Natural killer cell (primary cell): ENCODE measurements at places on chromosomes 11 and 22. TPM values are rescaled to one million over a fixed set of nuclear protein-coding genes. Genes with fewer than 3 reads are reported as not detected.

DNA sequence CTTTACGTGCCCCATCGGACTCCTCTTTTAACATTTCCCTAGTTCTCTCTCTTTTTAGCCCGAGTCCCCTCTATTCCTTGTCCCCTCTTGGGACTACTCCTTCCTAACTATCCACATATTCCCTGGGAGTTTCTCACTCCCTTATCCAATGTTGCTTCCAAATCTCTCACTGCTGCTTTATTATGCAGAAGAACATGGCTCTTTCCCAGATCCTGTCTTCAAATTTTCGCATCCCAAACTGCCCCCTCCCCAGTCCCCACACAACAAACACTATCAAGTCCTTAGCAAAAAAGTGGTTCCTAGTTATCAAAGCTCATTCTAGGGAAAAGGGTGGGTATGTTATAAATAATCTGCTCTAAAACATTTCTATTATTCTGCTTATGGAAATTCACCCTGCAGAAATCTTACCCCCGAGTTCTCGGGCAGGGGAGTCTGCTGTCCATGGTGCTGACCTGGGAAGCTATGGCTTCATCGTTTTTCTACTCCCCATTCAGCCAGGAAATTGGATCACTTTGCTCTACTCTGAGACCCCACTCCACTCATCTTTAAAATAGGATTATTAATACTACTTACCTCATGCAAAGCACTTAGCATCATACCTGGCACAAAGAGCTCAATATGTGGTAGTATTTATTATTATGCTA is 393.5 kb downstream of the BUD13 start:
- DNase-seq, result no peak

Gene SCGB2A2
- total RNA-seq, result not detected

GRCh38 chr11:115290479-115290878 is 213.7 kb downstream of the CADM1 start:
- no peak for DNase-seq

GRCh38 chr11:11213117-11213516 is 139.9 kb downstream of the CSNK2A3 start:
- DNase-seq, result no peak

GRCh38 chr11:8207080-8208000 is 38.5 kb upstream of the RIC3 start:
- DNase-seq, result no peak

DNA sequence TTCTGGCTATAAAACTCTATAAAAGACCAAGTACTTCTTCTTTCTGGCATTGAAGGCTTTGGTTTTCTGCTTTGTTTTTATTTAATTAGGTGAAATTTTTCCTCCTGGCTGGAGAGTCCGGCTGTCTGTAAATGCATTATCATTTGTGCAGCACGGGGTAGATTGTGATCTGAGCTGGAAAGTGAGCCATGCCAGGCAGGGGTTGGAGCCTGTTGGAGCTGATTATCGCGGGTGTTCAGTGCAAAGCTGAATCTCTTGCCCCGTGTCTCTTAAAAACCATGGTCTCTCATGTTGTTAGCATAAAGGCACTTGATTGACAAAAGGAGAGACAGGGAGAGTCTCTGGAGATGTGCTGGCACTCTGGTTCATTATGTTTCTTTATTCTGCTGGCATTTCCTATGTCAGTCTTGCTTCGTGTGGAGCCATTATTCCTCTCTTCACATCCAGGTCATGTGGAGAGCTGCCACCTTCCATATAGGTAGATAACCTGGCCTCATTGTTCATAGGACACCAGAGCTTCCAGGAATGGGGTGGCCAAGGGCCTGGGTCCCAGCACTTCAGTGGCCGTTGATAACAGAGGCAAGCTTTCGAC is 75.2 kb downstream of the LDLRAD3 start:
- DNase-seq, result no peak

- DNase-seq, result no peak
These were observed 47.7 kb upstream of the SYT7 start for GRCh38 chr11:61628662-61628970.

- DNase-seq, result peak; percentile 30
These were observed 920 bp downstream of the TMEM218 start for GRCh38 chr11:125110506-125110905.
